ENCODE measurements at places on chromosomes 6 and 20. TPM values are rescaled to one million over a fixed set of nuclear protein-coding genes. Genes with fewer than 3 reads are reported as not detected.

DNA sequence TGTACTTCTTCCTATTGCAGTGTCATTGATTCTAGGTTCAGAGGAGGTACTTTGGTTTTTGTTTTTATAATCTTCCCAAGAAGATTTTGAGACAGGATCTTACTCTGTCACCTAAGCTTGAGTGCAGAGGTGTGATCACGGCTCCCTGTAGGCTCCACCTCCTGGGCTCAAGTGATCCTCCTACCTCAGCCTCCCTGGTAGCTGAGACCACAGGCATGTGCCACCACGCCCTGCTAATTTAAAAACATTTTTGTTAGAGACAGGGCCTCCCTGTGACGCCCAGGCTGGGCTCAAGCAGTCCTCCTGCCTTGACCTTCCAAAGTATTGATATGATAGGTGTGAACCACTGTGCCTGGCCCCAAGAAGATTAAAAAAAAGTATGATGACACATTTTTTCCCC, 3.4 kb upstream of the SLC17A5 start:
- H3K4me3 ChIP-seq, result no peak overlapping the region
- no peaks in the 10 kb centered on the region for H3K36me3 ChIP-seq
- H3K27me3 ChIP-seq, result no peaks in the 10 kb centered on the region
- H3K27ac ChIP-seq, result no peak overlapping the region
- peaks cover 12% of the 10 kb centered on the region for H3K4me1 ChIP-seq

DNA sequence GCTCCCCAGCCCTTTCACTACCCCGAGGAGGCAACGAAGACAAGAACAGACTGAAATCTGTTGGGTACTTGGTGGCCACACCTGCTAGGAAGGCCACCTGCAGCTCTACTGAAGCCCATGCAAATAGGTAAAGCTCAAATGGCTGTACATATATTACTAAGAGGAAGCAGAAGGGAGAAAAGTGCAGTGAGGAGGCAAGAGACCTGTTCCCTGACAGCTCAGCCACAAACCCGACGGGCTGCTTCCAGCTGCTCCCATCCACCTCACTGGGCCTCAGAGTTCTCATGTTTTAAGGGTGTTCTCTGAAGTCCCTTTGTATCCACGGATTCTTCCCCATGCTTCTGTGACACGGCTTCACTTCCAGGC, 24.6 kb downstream of the TRAM2 start:
- no peaks in the 10 kb centered on the region for H3K27me3 ChIP-seq
- no peak for DNase-seq
- peaks cover 55% of the 10 kb centered on the region for H3K4me1 ChIP-seq
- H3K36me3 ChIP-seq, result no peaks in the 10 kb centered on the region

GRCh38 chr6:141460743-141461484, 671.8 kb upstream of the GJE1 start:
- no peak overlapping the region for H3K27ac ChIP-seq
- H3K4me3 ChIP-seq, result no peak overlapping the region
- no peaks in the 10 kb centered on the region for H3K36me3 ChIP-seq

DNA sequence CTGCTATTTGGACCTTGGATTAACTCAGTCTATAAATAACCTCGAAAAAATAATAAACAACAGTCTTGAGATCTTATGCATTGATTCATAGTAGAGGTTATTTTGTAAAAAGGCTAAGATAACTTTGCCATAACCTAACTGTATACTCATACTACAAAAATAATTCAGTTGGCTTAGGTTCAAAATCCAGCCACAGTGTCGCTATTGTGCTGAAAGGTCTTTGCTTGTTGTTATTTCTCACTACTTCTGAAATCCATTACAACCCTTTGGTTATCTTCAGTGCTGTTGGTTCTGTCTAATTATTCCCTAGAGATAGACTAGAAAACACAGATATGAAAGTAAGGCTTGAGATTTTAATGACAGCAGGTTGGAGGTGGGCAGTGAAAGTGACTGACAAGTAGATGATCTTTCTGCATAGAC, 74.4 kb downstream of the MKKS start:
- no peaks in the 10 kb centered on the region for H3K27me3 ChIP-seq
- peak overlapping the region; percentile 76 for H3K27ac ChIP-seq
- peaks cover 32% of the 10 kb centered on the region for H3K4me1 ChIP-seq
- peak; percentile 92 for DNase-seq

- H3K4me1 ChIP-seq, result peaks cover 4% of the 10 kb centered on the region
- no peaks in the 10 kb centered on the region for H3K36me3 ChIP-seq
- DNase-seq, result no peak
- no peak overlapping the region for H3K27ac ChIP-seq
Measured at GRCh38 chr6:69027861-69028260, 392.8 kb downstream of the ADGRB3 start.

DNA sequence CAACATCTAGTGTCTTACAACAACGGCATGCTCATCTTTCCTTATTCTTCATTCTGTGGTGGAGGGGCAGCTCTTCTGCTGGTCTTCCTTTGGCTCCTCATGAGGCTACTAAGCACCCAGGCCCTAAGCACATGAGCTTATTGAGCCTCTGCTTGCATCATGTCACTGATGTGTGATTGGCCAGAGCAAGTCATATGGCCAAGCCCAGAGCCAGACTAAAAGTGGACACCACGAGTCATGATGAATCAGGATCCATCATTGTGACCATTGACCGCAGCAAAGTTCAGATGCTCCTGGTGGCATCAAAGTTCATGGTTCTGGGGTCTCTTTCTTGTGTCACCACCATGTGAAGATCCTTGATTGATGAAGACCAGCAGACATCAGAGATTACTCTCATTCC, 192.0 kb upstream of the FOXA2 start:
- peaks cover 5% of the 10 kb centered on the region for H3K4me1 ChIP-seq
- H3K4me3 ChIP-seq, result no peak overlapping the region
- H3K27ac ChIP-seq, result no peak overlapping the region

- H3K4me1 ChIP-seq, result no peaks in the 10 kb centered on the region
- no peak overlapping the region for H3K4me3 ChIP-seq
- no peaks in the 10 kb centered on the region for H3K27me3 ChIP-seq
- DNase-seq, result no peak
Measured at GRCh38 chr20:34017610-34018009, 23.9 kb downstream of the RALY start.

DNA sequence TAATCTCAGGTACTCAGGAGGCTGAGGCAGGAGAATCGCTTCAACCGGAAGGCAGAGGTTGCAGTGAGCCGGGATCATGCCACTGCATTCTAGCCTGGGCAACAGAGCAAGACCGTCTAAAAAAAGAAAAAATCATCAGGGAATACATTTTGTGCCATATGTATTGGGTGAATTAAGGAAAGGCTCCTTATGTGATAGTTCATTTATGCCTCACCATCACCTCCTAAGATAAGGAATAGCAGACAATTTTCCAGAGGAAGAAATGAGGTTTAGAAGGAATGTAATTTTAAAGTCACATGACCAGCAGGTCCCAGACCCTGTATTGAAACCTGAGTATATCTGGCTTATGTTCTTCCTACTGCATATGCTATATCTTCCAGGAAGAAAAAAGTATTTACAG, 93.9 kb upstream of the FOXC1 start:
- H3K27me3 ChIP-seq, result no peaks in the 10 kb centered on the region
- no peaks in the 10 kb centered on the region for H3K4me1 ChIP-seq
- H3K4me3 ChIP-seq, result no peak overlapping the region

Gene USP49
- polyA plus RNA-seq, result 2.4 TPM

Gene ETV7
- polyA plus RNA-seq, result 0.65 TPM

Gene PRND
- not detected for polyA plus RNA-seq
